ENCODE measurements at places on chromosomes 4 and X. TPM values are rescaled to one million over a fixed set of nuclear protein-coding genes. Genes with fewer than 3 reads are reported as not detected.

The SUPT20HL2 gene
- not detected for total RNA-seq

The FGD1 gene
- total RNA-seq = 4.7 TPM

The NOX1 gene
- not detected for total RNA-seq

The AKAP14 gene
- not detected for total RNA-seq

The LPAR4 gene
- total RNA-seq = 0.53 TPM

The RNF212 gene
- 0.53 TPM for total RNA-seq

Measured in aortic smooth muscle cell (primary cell).